ENCODE measurements at places on chromosomes 12 and 14.

DNA sequence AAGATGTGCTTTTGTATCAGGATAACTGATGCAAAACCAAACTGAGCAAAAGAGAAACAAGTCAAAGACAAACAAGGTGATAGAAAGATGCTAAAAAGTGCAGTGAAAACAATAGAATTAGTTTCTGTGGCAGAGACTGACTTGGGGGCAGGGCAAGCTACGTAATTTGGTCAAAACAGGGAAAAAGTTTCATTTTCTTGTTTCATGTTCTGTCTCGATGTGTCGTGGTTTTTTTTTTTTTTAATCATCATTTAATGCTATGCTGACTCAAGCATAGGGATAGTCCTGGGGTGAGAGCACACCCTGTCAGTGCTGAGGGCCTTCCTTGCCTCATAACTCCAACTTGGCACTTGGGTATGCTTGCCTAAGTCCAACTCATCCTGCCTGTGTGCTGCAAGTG is 144.1 kb upstream of the PTPRQ start:
- no peak for DNase-seq

GRCh38 chr12:47753021-47754001 is 5.4 kb downstream of the RAPGEF3 start:
- no peak for DNase-seq

- DNase-seq = no peak
Observed at GRCh38 chr12:3727877-3728632, 24.9 kb downstream of the CRACR2A start.

DNA sequence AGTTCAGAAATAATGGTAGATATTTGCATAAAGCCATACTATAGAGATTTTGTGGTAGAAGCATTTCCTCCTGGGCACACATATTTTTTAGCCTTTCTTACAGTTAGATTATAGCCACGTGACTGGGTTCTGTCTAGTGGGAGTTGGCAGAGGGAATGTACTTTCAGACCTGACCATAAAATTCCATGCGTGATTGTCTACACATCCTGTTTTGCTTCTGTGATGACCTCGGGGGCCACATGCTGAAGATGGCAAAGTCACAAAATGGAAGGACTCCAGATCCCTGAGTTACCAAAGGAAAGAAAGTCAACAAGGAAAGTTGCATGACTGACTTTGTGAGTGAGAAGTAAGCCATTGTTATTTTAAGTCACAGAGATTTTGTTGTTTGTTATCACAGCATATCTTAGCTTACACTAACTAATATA is 14.6 kb upstream of the MIA2 start:
- peak; percentile 37 for DNase-seq

- DNase-seq = peak; percentile 34
Observed at GRCh38 chr12:43151441-43151981, 400.5 kb downstream of the ADAMTS20 start.

DNA sequence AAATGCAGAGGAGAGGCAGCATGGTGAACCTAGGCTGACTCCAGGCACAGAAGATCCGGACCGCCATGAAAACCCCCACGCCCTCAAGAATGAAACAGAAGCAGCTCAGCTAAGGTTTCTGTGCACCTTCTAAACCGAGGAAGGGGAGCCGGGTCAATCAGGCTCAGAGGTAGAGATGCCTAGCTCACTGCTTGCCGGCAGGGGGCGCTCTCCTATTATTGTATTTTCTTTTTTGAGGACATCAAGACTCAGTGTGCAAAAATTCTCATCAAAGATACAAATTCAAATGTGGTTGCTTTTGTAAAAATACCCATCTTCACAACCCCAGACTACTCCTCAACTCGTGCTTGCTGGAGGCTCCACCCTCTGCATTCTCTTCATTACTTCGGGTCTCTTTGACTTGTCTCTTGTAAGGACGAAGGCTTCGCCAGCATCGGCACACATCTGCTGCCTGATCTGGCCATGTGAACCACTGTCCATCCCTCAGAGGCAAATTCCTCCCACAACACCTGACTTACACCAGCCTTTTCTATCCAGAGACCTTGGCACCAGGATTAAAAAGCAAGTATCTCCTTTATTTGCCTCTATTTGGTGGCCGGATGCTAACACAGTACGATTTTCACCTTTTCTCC is 33.4 kb upstream of the RNASE3 start:
- DNase-seq = peak; percentile 75

DNA sequence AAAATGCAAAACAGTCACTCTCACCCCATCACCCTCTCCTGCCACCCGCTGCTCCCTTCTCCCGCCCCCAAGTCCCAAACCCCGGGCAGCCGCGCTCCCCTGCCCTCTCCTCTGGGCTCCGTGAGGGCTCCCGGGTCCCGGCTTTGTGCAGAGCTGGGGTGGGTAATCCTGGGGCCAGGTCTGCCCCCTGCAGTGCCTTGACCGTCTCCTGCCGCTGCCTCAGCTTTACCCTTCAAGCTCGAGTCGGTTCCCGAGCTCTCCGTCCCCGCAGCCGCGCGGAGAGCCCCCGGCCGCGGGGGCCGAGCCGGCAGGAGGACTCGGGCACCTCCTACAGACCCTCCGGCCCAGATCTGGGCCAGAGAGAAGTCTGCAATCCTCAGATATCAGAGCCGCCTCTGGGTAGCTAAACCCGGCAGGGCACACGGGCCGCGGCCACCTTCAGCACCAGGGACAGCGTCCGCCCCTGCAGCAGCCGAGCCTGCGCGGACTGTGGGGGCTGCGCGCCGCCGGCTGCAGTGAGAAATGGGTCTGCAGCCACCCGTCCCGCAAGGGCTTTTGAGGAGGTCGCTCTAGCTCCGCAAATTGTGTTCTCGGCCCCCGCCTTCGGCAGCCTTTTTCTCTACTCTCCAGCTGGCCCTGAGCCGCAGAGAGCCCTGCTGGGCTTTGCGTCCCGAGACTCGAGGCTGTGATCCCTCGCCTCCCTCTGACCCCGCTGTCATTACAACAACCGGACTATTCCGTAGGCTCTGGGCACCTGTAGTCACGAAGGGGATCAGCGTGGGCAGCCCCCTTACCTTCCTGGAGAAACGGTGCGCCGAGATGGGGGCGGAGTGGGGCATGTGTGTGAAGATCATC is 1.2 kb downstream of the PRMT8 start:
- peak; percentile 92 for DNase-seq

DNA sequence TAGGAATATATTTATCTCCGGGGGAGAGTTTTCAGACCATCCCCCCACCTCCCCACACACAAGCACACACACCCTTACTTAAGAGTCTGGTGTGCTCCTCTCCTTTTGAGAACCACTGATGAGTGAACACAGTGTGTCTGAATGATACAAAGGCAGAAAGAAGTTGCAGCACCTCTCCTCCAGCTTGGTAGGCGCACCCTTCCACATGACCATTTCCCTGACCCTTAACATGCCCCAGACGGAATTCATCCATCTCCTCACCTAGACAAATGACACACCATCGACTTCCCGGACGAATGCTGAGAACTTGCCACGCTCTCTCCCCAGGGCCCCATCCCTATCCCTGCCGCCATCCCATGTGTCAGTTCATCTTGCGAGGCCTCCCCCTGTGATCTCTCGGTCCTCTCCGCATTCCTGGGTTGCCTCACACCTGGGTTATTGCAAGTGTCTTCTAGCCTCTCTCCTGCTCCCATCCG is 3.9 kb downstream of the TNFRSF1A start:
- peak; percentile 48 for DNase-seq

- peak; percentile 59 for DNase-seq
Observed at GRCh38 chr12:101570047-101570446, 24.7 kb upstream of the MYBPC1 start.

DNA sequence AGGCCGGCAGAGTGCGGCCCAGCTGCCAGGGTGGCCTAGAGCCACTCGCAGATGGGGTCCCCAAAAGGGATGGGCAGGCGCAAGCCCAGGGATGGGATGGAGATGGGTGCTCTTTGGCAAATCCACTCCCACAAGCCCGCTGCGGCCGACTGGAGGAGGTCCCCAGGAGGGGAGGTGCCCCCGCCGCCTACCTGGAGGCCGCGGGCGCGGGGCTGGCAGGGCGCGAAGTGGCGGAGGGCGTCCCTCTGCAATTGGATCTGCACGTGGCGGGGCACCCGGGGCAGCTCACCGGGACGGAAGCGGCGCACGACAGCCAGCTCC is 730 bp downstream of the PPP1R3E start:
- no peak for DNase-seq

DNA sequence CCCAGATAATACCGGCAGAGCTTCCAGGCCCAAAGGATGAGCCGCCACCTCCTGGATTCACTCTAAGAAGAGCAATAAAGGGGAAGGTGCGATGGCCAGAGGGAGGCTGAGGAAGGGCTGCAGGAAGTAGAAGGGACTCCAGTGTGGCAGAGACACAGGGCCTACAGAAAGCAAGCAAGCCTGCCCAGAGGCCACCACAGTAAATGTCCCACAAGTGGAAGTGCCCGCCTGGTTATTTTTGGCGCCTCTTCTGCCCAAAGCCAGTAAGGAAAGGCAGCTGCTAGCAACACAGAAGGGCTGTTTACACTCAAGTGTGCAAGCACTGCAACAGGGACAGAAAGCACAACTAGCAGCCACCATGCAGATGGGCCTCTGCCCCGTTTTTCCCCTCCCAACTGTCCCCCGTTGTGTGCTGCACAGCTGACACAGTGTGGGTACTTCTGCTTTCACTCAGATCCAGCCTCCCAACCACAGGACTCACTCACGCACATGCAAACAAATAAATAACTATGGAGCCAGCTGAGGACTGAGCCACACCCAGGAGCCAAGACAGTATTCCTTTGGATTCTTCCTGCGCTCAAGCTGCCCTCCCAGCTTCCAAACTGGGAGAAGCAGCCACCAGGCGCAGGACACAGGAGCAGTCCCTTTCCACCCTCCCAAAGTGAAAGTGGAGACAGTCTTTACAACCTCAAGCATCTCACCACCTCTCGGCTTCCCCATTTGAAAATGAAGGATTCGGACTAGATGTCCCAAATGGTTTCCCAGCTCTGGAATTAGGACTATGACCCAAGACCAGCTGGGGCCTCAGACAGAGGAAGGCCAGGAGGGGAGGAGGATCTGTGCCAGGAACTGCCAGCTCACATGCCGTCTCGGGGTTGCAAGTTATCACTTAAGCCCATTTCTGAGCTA is 40.0 kb upstream of the PNMA1 start:
- peak; percentile 39 for DNase-seq

- no peak for DNase-seq
Observed at GRCh38 chr14:76080471-76080870, 71.3 kb upstream of the GPATCH2L start.

DNA sequence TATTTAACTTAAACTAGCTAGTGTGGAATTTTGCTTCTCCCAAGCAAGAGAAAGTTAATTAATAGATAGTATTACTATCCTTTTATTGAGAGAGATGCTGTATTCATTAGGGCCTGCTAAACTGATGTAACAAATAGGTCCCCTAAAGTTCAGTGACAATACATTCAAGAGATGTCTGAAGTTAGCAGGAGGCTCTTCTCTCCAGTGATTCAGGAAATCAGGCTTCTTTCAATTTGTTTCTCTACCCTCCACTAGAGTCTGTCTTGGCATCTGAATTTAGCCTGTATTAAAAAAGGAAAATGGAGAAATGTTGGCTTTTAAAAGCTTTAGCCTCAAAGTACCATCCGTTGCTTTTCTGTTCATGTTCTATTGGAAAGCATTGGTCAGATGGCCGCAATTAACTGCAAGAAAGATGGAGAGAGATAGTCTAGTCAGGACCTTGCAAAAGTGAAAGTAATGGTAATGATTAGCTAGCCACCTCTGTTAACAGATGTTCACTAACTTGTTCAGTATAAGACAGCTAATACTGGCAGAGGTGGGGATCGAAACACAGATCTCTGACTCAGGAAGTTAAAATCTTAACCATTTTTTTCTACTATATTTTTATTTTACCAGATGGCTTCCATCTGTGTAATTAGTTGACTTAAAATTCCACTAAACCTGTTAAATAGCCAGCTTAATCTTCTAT is 786.8 kb downstream of the TMTC2 start:
- DNase-seq = peak; percentile 35

GRCh38 chr12:4302881-4303280 is 18.1 kb upstream of the TIGAR start:
- no peak for DNase-seq
